ENCODE measurements at places on chromosomes 5 and 9. TPM values are rescaled to one million over a fixed set of nuclear protein-coding genes. Genes with fewer than 3 reads are reported as not detected.

Gene SVEP1
- 0.11 TPM for polyA plus RNA-seq

Gene TNFAIP8
- 28.3 TPM for polyA plus RNA-seq

Gene IL11RA
- polyA plus RNA-seq = 20.8 TPM

Gene ACER2
- 1.3 TPM for polyA plus RNA-seq

Gene LCNL1
- polyA plus RNA-seq = not detected

Gene ABL1
- 23.5 TPM for polyA plus RNA-seq

Gene MYMK
- not detected for polyA plus RNA-seq

Gene B4GALT7
- polyA plus RNA-seq = 37.5 TPM

Gene SLC34A1
- 0.03 TPM for polyA plus RNA-seq

Gene SLC9A3
- polyA plus RNA-seq = 1.9 TPM
